ENCODE measurements at places on chromosomes 12 and 14.
A peak's percentile ranks its signal among the peaks of the same experiment; 100 is the strongest.

DNA sequence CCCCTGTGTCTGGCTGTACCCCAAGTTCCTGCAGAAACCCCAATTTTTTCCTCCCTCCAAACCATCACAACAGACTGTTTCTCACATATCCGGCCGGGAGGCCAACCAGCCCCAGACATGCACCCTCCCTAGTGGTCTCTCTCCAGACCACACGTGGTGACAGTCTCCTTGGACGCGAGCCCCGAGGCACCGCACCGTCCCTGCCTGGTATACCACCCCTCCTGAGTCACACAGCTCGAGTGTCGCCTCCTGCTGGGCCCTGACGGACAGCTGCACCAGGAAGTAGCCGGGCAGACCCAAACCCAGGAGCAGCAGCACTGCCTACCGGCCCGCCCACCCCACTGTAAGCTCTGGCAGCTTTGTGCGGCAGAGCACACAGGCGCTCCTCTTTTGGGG is 97.4 kb downstream of the RFLNA start:
- no peak for DNase-seq

DNA sequence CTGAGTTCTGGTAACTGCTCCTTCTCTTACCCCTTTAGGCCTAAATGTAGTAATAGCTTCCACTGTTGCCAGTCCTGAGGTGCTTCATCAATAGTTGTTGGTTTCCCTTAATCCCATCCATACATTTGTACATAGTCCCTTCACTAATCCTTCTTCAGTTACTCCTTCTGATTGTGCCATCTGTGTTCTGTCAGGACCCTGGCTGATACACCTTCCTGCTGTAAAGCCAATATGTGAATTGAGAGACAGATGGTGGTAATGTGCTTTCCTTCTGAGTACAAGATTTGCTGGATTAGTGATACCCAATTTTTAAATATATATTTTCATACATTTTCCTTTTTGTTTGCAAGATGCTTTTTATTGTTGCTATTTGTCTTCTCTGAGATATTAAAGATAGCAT is 66.4 kb downstream of the OTOGL start:
- DNase-seq, result no peak

- DNase-seq, result no peak
Measured at GRCh38 chr12:128116537-128116936, 150.4 kb upstream of the TMEM132C start.

GRCh38 chr14:94029265-94029664 is 3.1 kb downstream of the OTUB2 start:
- no peak for DNase-seq

DNA sequence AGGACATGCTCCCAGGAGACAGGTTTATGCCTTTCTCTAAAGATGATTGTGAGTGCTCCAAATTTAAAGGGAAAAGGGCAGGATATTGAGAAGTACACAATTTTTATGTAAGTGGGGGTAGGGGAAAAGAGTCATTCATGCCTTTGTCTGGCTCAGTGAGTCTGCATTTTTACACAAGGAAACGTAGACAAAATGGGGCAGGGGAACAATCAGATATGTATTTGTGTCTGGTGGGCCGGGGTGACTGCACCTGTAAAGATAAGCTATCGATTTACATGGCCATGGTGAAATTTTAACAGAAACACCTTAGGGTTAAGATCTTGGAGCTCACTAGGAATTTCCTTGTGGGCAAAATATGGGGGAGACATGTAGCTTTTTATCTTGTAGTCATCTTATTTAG is 123.6 kb downstream of the VRK1 start:
- DNase-seq, result no peak

- no peak for DNase-seq
Measured at GRCh38 chr12:16347391-16348298, at the start of gene MGST1. Gene MGST1 (plus strand): TSS chr12:16347645. CDS start chr12:16354253, 6,608 bp downstream.

GRCh38 chr14:89922031-89922907 is 32.3 kb downstream of the EFCAB11 start:
- peak; percentile 85 for DNase-seq

- DNase-seq, result no peak
Measured at GRCh38 chr12:127680516-127680915, 586.5 kb upstream of the TMEM132C start.

DNA sequence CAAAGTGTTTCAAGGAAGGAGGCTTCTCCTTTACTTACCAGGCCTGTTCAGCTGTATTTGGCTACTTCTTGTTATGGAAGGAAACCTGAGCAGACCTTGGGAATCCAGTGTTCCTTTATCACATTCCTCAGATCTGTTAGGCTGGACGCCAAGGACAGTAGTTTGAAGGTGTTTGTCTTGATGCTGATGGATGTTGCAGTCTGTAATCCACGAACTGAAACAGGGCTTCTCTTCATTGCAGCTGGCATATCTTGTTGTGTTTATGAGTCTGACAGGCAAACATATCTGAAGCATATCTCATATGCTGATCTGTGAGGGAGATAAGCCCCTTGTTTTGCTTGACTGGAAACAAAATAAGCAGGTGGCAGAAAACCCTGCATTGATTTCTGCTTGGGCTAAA is 904.3 kb downstream of the NRXN3 start:
- DNase-seq, result no peak

GRCh38 chr14:106876711-106877110 is 1350.3 kb downstream of the TMEM121 start:
- no peak for DNase-seq

DNA sequence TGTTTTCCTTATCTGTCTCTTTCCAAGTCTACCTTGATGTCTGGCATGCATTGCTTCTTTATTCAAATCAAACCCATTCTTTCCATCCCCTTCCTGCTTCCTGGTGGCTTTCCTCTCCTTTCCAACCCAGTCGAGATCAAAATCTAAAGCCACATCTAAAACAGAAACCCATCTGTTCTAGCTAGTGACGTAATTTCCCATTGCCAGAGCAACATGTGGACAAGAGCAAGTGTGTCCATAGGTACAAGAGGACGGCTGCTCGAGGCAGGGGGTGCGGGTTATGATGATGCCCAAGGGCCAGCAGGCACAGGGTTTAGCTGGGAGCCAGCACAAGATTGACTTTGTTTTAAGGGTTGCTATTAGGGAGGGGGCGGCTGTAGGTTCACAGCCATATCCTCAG is 7.0 kb downstream of the KRT80 start:
- no peak for DNase-seq

DNA sequence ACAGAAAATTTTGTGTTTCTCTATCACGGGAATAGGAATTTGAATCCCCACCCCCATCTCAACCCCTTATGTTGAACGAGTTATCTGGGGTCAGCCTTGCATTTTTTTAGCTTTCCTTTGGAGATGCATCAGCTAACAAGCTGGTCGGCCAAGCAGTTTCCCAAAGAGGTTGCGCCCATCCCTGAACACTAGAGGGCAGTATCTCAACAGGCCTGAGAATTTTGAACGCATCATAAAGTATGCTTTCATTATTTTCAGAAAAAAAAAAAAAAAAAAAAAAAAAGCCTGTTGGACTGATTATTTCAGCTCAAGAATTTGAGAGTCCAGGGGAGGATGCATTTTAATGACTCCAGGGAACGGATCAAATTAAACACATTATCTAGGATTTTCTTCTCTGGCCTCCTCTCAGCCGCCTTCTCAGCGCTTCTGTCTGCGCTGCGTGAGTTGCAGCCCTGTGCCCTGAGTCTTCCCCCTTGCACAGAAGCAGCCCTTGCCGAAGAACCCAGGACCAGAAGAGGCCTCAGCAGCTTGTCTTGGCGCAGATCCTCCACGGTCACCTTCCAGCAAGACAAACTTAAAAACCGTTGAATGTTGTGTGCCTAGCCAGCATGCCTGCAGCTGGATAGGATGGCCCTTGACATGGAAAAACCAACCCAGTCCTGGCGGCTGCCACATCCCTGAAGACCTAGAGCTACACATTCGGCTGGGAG is 76.6 kb upstream of the GZMB start:
- DNase-seq, result peak; percentile 22

- no peak for DNase-seq
Measured at GRCh38 chr12:110004598-110004997, 5.4 kb downstream of the ANKRD13A start.

DNA sequence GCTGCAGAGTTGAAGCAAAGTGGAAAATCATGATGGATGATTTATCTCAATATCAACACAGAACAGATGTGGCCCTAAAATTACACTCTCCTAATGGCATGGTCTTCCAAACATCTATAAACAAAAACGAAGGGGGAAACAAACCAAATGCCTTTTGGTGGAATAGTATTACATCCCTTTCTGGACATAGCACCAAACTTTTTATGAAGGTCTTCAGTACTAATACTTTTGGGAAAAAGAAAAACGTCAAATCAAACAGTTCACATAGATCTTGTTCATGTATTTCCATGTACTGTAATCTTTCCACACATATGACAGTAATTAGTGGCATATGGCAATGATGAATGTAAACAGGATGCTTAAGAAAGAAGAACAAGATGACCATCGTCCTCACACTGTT is 22.9 kb upstream of the ANAPC7 start:
- no peak for DNase-seq

DNA sequence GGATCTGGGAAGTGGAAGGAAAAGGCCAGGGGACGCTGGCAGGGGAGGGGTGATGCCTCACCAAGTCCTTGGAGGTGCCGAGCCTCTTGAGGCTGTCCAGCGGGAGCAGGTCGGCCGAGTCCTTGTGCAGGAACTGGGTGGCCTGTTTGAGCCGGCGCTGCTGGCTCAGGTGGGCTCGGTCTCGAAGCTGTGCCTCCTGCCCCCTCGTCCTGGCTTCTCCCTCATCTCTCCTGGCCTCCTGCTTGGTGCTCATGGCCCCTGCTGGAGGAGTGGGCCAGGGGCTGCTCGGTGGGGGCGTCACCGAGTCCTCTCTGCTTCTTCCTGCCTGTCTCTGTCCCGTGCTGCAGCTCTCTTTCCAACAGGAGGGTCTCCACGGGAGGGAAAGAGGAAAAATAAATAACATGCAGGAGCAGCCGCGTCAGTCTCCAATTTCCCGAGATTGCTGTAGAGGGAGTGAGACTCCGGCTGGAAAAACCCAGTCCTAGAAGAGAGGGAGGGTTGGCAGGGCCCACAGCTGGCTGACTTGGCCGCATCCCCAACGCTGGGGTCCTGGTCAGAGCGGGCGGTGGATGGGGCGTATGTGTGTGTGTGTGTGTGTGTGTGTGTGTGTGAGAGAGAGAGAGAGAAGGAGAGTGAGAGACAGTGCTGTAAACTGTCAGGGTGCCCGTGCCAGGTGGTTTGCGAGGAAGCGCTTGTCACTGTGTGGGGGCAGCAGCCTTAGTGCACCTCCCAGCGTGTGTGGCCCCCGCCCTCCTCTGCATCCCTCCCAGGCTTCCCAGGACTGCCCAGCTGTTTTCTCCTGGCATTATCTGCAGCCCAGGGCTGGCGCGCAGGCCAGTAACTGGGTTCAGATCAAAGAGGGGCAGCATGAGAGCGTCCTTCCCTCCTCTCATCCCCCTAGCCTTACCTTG is at the start of gene NRIP2:
TSS of gene NRIP2 (minus strand) at position 455 of the 911 bp plus-strand sequence. CDS start at position 403, 52 bp downstream.
- DNase-seq, result no peak

GRCh38 chr14:67883717-67884116 is 64.1 kb downstream of the RAD51B start:
- no peak for DNase-seq

- DNase-seq, result peak; percentile 59
Measured at GRCh38 chr14:46571970-46572369, 79.6 kb downstream of the RPL10L start.

- no peak for DNase-seq
Measured at GRCh38 chr12:66533767-66534166, 145.1 kb downstream of the GRIP1 start.

DNA sequence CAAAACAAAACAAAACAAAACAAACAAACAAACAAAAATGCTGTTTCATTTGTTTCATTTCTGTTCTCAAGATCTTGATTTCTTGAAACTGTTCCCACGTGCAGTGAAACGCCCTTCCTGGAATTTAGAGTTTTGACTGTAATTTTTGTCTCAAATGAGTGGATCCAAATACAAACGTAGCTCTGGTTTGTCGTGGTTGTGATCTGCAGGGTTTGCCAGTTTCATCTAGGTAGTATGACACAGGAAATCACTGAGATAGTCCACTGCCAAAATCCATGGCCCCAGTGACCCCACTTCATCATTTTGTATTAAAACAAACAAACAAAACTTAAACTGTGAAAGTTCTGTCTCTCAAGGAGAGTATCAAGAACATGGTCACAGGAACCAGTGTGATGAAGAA is 838.6 kb downstream of the BCL11B start:
- no peak for DNase-seq

DNA sequence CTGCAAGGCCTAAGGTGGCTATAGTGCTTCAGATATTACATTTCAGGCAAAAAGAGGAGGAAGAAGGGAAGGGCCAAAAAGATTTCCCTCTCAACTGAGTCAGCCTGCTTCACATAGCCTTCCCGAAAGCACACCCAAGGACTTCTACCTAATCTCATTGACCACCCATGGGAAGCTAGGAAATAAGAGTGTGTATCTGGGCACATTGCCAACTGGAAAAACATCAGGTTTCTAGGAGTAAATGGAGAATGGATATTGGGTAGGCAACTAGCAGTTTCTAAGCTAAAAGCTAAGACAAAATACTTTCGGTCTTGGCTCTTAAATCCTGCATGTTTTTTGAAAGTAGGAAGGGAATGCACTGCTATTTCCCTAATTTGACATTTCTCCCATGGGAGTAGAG is 221.7 kb upstream of the GRIP1 start:
- DNase-seq, result no peak
